ENCODE measurements at places on chromosomes 7 and 10.

DNA sequence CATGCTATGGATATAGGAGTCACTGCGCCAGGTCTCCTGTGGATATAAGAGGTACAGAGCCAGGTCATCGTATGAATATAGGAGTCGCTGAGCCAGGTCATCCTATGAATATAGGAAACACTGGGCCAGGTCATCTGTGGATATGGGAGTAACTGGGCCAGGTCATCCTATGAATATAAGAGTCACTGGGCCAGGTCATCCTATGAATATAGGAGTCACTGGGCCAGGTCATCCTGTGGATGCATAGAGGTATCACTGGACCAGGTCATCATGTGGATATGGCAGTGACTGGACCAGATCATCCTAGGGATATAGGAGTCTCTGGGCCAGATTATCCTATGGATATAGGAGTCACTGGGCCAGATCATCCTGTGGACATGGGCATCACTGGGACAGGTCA lies 181.7 kb downstream of the DNAH11 start:
- no peak for DNase-seq

DNA sequence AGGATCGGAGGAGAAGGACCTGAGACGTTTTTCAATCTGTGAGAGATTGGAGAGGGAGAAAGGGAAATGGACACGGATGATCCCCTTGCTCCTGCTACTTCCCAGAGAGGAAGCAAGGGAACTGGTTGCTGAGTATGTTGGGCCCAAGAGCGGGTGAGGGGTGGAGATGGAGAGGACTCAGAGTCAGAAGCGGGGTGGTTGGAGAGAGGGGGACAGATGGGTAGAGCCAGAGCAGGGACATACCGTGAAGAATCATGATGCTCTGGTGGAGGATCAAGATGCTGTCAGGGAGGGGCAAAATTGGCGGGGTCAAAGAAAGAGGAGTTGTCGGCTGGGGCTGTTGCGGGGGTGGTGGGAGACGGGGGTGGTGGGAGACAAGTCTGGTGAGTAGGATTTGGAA lies 2.4 kb upstream of the CHST3 start:
- DNase-seq, result no peak

- no peak for DNase-seq
These were observed 42.4 kb upstream of the ANKRD1 start for GRCh38 chr10:90963331-90963730.

GRCh38 chr7:40301486-40302068 lies 166.8 kb downstream of the SUGCT start:
- DNase-seq, result no peak

- no peak for DNase-seq
These were observed 17.1 kb downstream of the GRID1 start for GRCh38 chr10:86349474-86349873.

GRCh38 chr10:58326967-58327381 lies 7.8 kb upstream of the UBE2D1 start:
- no peak for DNase-seq

DNA sequence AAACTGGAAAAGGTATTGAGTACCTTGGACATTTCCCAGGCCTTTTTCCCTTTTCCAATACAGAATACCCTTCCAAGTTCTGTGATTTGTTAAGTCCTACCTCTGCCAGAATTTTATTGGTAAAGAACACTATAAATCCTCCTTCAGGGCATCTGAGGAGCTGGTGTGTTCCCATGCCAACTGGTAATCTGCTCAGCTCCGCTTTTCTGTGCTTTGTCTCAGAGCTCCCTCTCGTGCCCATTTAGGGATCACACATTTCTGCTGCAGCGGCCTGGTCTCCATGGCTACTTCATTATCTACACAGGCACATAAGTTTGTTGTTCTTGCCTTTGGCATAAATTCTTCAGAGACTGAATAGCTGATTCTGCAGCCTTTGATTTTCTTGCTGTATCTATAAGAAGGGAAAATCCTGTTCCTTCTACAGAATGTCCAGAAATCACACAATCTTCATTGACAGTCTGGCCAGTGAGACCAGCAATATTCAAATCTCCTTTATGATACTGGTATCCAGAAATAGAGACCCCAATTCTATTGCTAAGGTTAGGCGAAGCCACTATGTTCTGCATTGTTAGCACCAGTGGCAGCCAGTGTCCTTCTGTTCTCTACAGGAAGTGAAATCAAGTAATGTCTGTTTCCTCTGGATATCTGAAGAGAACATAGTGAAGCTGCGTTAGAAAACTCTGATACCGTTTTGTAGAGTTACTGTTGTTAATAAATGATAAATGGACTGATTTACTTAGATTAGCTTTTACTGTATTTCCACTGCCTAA lies 51.9 kb downstream of the DENND11 start:
- no peak for DNase-seq

DNA sequence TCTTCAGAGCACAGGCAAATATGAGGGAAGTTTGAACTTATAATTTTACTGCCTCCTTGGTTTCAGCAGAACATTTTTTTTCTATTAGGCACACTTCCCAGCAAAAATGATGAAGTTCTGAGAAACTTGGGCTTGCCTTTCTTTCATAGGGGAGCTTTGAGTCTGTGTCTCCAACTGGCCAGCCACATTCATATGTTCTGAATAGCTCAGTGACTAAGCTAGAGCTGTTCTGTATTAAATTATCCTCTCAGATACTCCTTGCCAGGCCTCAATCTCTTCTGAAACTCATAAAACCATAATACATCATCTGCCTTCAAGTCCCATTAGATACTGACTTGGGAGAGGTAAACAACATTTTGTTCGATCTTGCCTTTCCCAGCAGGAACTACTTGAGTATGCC lies 476.5 kb downstream of the GPAM start:
- no peak for DNase-seq

GRCh38 chr7:16978358-16979244 lies 96.8 kb upstream of the AGR3 start:
- DNase-seq, result no peak

DNA sequence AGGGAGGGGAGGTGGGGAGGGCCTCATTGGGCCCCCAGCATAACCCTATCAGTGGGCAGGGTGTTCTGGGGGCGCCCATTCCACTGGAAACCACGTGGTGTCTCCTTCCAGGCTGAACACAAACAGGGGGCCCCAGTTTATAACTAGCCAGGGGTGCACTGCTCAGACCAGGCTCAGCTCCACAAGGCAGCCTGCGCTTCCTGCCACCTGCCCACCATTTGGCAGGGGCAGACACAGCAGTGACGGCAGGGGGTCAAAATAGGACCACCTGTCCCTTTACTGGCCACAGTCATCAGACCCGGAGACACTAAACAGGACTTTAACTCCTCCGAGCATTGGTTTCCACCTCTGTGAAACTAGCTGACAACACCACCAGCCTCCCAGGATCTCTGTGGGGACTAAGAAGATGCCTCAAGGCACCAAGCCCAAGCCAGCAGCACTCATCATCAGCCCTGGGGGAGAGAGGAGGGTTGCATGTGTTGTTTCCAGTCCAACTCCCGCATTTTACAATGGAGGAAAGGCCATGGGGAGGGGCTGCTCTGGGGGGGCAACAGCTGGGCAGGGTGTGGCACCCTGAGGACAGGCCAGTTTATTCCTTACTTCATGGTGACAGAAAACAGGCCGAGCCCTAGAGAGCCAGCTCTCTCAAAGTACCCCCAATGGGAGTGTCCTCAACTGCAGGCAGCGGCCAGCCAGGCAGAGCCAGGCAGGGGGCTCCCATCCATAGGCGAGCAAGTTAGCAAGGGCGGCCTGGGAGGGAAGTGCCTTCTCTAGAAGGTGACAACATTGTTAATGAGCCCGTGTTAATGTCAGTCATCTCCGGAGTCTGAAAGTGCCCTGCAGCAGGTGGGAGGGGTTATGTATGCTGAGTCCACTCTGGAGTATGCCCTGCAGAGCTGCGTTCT lies 127.6 kb downstream of the TNS3 start:
- no peak for DNase-seq

GRCh38 chr10:3874990-3875841 lies 90.2 kb upstream of the KLF6 start:
- DNase-seq, result no peak

- no peak for DNase-seq
These were observed 215.7 kb upstream of the CSTF2T start for GRCh38 chr10:51915031-51915542.

- DNase-seq, result no peak
These were observed 79.0 kb downstream of the PRR15 start for GRCh38 chr7:29642494-29643155.

DNA sequence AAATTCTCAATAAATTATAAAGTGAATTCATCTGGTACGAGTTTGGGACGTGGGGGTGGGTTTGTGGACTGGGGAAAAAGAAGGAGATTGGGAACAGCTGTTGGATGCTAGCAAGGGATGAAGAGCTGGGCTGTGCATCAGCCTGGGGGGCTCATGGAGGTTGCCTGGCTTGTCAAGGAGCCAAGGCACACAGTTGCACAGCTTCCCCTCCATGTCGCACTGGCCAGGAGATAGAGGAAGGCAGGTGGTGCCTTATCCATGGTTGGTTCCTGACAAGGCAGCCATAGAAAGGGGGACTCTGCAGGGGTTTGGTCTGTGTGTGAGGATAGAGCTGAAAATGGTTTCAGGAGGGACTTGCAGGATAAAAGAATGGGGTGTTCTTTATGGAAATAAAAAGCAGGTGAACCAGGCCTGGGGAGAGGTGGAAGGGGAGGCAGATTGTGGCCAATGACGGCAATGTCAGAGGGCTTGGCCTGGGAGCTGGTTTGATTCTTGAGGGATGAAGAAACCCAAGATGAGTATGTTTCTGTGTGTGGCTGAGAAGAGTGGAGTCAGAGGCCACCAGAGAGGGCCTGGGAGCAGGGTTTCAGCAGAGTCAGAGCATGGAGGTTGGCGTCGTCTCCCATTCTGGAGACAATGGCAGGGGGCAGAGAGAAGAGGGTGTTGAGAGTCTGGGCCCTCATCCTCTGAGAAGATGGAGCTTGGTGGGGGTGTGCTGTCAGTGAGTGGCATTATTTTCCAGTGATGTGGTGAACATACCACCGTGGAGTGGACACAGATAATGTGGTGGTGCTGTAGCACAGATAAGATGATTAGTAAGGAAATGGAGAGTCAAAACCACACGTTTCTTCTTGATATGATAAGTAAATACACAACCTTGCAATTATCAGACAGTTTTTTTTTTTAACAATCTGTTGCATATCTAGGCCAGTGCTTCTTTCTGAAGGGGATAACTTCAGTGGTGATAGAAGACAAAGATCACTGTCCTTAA lies 108.2 kb downstream of the PTPN20 start:
- DNase-seq, result no peak

DNA sequence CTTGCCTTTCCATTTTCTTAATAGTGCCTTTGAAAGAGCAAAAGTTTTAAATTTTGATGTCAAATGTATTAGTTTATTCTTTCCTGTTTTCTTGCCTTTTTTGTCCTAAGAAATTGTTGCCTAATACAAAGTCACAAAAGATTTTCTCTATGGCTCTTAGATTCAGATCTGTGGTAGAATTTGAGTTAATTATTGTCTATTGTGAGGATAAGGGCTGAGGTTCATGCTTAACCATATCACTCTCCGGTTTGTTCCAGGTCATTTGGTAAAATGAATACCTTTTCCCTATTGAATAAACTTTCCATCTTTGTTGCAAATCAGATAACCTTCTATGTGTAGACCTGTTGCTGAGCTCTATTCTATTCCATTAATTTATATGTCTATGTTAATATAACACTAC lies 96.0 kb downstream of the NOD1 start:
- DNase-seq, result no peak

DNA sequence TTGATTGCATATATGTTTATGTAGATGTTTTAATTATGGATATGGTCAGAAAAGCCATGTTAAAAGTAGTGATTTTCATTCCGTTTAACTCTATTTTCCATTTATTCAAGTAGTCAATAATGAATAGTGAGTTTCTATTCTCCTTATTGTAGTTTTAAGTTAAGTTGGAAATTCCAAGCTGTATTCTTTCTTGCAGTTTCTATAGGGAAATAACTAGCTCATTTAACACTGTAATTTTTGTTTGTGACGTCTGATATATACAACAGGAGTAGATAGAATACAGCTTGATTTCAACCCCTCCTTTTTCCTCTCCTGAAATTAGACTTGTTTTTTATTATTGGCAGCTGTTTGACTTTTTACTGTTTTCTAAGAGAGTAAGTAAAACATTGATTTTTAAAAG lies 47.2 kb downstream of the SLK start:
- DNase-seq, result no peak

GRCh38 chr10:78765726-78766335 lies 302.9 kb upstream of the ZMIZ1 start:
- no peak for DNase-seq

GRCh38 chr7:28440055-28440601 lies 27.8 kb downstream of the CREB5 start:
- no peak for DNase-seq

DNA sequence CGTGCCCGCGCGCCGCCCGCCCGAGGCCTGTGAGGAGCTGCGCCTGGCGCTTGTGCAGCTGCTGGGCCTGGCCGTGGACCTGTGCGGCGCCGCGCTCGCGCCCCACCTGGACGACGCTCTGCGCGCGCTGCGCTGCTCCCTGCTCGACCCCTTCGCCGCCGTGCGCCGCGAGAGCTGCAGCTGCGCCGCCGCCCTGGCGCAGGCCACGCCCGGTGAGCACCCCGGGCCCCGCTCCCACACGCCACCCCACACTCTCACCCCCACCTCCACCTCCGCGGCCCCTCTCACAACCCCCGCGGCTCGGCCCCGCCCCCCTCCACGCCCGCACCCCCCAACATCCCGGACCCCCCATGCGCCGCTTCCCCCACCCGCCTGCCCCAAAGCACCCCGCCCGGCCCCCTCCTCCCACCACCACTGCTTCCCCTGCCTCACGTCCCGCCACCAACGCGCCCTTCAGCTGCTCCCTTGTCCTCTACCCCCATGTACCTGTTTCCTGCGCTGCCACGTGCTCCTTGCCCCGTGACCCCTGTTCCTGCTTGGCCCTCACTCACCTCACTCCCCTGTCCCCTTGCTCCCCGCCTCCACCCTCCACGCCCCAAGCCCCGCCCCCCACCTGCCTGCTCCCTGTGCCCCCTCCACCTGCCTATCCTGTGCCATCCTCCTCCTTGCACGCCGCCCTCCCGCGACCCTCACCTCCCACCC lies at the start of gene PRKAR1B:
Gene PRKAR1B, minus strand, starts transcription at position 178 of the 702 bp plus-strand sequence. CDS start 15,776 bp downstream, outside the sequence.
- DNase-seq, result peak; percentile 44

DNA sequence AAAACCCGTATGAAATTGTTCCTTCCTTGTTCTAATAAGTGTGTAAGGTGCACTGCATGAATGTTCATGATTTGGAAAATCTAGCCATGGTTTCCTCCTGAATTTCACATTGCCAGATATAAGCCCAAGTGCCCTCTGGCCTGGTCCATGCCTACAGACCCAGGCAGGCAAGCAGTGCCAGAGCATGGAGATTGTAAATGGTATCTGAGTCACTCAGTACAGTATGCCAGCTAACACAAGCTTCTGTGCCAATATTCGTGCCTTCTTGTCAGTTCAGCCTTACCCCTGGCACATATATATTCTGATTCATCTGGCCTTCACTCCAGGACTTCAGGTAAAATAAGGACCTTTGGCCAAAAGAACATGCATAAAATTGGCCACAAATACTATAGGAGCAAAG lies 38.4 kb upstream of the PDE1C start:
- no peak for DNase-seq

GRCh38 chr7:46607176-46607575 lies 686.1 kb upstream of the IGFBP3 start:
- no peak for DNase-seq

- no peak for DNase-seq
These were observed 27.3 kb downstream of the TFAM start for GRCh38 chr10:58412502-58412961.
